ENCODE measurements at places on chromosomes 13 and 19.
A peak's percentile ranks its signal among the peaks of the same experiment; 100 is the strongest.

DNA sequence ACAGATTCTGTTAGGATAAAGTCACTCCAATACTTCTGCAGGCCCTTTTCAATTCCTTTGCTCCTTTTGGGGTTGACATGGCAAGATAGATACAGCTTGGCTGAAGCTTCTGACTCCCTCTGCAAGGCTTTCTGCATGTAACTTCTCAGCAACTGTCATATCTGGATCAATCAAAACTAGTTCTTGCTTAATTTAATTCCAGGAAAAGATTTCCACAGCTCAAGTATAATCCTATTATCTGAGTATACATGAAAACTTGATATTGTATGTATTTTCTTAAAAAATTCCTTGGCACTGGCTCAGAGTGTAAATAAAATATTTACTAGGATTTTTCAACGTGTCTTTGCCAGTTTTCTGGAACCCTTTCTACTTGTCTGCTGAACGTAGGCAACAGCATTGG, 109.6 kb downstream of the STARD13 start:
- DNase-seq: no peak

DNA sequence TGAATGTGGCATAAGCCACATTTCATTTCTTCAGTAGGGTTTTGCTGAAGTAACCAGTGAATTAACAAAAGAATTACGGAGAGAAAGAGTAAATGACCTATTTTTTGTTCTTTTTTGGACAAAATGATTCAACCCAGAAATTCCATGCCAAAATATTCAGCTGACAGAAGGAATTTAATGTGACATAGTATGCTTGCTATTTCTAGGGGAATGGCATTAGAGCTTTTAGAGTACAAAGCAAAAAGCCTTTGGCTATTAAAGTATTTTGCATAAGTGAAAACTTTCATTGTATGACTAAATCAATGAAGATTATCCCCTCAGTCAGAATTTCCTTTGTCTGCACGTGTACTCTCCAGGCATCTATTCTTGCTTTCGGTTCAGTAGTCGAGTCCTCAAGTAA, 465.3 kb downstream of the COG6 start:
- DNase-seq: peak; percentile 76

- DNase-seq: no peak
Measured at GRCh38 chr19:58203814-58204475, 21.1 kb downstream of the ZNF274 start.

- DNase-seq: no peak
Measured at GRCh38 chr19:641702-642101, 2.0 kb downstream of the FGF22 start.

GRCh38 chr13:27034678-27035111, 136.9 kb downstream of the USP12 start:
- DNase-seq: no peak

DNA sequence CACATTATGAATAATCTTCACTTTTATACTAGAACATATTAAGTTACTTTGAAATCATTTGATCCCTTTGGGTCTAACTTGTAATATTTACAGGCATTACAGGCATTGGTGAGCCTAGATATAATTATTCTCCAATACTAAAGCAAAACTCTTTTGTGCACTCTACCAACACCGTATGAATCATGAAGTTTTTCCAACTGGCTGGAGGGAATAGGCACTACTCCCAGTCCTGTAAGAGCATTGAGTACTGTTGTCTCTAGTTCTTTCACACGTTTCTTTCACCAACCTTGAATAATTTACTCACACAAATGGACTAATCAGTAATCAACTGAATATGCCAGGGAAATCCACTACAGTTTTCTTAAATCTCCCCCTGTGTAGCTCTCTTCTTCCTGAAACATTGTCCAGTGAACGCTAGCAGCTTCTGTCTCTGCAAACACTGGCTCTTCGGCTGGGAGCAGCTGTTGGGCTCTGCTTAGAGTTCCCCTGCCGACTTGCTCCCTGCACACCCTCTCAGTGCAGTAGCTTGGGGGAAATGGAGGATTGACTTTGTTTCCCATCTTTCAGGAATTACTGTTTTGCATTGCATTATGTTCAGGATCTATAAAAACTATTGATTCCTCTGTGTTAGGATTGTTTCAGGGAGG, 476.7 kb downstream of the RFC3 start:
- DNase-seq: peak; percentile 27

DNA sequence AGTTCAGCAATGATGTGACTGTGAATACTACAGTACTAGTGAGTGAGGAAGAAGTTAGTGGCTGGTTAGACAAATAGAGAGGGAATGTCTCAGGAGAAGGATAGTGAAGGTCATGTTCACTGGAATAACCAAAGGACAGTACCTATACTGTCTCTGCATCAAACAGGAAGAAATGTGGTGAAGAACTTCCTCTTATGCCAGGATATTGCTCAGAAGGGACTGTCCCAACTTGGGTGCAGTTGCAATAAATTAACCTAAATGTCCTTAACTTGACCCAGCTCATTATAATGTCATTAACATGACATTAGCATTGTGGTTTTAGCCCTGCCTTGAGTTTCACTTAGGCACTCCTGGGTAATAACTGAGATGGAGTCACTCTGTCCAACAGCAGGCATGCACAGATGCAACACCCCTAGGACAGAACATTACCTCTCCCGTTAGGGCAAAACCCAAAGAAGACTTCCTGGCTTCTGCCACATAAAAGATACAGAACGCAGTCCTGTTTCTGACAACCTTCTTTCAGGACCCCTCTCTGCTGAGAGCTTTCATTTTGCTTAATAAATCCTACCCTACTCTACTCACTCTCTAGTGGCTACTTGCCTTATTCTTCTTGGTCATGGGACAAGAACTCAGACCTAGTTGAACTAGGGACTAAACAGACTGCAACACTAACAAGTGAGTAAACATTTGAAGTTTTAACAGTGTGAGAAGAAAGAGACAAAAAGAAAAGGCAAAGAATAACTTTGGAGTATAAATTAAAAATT, 1591.6 kb upstream of the MIR17HG start:
- no peak for DNase-seq

GRCh38 chr19:39182174-39182505, 14.6 kb upstream of the NCCRP1 start:
- no peak for DNase-seq

DNA sequence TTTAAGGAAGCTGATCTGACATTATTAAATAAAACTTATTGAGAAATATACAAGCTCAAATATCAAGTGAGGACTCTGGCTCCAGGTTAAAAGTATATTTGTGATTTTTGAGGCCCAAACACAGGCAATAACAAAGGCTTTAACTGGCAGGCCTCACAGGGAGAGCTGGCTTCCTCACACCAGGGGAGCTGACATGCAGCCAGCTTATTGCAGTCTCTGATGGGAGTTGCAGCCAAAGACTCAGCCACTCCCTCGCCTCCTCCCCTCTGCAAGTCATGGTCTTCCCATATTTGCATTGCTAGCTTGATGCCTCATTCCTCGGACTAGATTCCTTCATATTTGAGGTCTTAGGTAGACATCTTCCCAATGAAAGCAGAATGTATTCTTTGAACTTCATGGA, 647.1 kb upstream of the SLITRK6 start:
- peak; percentile 86 for DNase-seq

DNA sequence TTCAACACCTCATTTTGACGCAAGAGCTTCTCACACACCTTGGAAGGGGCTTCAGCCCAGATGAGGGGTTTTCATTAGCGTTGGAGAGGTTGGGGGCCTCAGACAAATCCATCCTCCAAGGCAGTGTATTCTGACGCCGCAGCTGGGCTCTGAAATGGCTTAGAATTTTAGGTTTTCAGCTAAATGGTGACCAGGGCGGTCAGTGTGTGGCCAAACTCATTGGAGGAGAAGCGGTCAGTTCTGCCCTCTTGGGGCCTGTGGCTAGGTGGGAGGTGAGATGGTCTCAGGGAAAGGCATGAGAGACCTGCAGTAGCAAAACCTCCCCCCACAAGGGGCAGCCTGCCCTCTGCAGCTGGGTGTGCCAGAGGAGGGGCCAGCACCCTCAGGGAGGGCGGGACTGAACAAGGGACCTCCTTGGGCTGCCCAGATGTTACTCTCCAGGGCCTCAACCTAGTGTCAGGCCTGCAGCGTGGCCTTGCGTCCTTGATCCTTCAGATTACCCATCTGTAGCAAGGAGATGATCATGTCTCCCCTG, 155.8 kb downstream of the URI1 start:
- DNase-seq: no peak

GRCh38 chr19:489418-490196, 6.7 kb upstream of the MADCAM1 start:
- DNase-seq: peak; percentile 18

- DNase-seq: peak; percentile 46
Measured at GRCh38 chr13:95494082-95494681, 58.3 kb upstream of the CLDN10 start.

- peak; percentile 25 for DNase-seq
Measured at GRCh38 chr13:98033277-98034247, 80.1 kb downstream of the IPO5 start.

All from astrocyte (in vitro differentiated cells and primary cell).